ENCODE measurements at places on chromosomes 11 and 22.

GRCh38 chr11:112315057-112315720 is 54.5 kb upstream of the PLET1 start:
- no peak for DNase-seq

DNA sequence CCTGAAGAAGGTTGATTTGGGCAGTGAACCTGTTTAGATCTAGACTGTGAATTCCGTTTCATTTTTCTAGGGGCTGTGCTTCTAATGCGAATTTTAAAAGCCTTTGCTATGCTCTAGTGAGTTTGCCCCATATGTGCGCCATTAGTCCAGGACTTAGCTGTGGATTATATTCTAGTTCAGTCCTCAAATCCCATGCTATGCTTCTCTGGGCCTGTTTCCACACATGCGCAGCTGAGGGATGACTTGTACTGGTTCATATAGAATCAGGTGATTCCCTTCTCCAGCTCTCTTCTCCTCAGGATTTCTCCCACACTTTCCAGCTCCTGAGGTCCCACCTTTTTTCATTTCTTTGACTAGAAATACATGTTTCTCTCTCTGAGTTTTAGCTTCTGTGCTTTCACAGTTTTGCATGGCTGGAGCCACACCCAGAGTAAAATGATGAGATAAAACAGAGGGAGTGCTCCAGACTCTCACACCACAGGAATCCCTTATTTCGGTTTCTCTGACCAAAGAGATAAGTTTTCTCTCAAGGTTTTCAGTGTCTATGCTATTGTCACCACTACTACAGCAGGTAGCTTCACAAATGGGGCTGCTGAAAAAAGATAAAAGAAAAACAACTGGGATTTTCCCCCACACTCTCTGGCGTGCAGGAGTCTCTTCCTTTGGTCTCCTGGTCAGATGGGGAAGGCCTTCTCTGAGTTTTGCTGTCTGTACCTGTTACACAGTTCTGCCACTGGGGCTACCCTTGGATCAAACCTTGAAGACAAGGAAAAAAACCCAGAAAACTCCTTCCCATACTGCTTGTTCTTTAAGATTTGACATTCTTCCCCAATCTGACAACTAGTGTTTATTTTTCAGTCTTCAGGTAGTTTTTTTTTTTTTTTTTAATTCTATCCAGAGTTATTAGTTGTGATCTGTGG is 96.2 kb upstream of the TEAD1 start:
- no peak for DNase-seq

- DNase-seq, result no peak
Measured at GRCh38 chr11:33388793-33389525, 131.8 kb downstream of the HIPK3 start.

DNA sequence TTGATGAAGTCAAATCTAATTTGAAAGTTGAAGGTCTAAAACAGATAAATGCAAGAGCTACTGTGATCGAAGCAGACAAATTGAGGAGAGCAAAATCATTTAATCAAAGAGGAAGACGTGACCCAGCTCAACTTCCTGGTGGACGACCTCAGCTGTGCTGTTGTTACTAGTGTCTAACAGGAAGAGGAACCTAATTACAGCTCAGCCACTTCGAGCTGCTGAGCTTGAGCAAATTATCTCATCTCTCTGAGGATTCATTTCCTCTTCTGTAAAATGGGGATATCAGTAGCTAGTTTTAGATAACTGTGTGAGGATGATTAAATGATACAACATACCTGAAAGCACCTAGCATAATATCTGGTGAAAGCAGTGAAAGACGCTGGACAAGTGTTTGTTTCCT is 48.6 kb upstream of the OLFML1 start:
- no peak for DNase-seq

- DNase-seq, result no peak
Measured at GRCh38 chr11:129434641-129435498, 59.2 kb downstream of the BARX2 start.

- no peak for DNase-seq
Measured at GRCh38 chr11:122107566-122107965, 8.4 kb downstream of the BLID start.

- DNase-seq, result no peak
Measured at GRCh38 chr22:25102722-25103121, 96.9 kb upstream of the CRYBB3 start.

DNA sequence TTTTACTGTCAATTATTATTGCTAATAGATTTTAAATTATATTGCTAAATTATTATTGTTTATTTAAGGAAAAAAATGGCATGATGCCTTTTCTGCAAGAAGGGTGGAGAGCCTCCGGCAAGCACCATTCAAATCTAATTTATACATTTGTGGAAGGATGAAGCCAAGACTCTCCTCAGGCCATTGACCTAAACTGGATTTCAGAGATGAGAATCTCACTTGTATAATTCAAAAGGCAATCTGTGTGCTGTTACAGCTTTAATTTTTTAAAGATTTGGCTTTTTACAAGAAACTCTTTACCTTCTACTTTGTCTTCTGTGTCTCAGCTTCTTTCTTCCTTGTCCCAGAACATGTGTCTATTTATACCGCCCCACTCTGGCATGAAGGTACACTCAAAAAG is 722.5 kb downstream of the ETS1 start:
- DNase-seq, result no peak

DNA sequence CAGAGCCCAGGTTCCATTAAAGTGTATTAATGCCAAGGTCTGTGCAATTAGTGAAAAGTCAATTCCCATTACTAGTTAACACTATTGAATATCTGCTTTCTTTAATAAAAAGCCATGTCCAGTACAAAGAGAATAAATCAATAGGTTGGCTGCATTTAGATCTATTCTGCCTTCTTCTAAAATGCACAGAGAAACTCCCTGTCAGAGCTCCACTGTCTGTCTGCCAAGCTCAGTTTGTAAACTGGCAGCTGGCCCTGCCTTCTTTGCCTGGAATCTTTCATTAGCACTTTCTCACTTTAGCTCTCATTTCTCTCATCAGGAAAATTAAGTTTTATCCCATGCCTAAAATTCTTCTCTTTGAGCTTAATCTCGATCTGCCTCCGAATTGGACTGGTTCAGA is 35.6 kb downstream of the ARL14EP start:
- no peak for DNase-seq

GRCh38 chr11:15663777-15664218 is 549.1 kb downstream of the INSC start:
- DNase-seq, result peak; percentile 54

DNA sequence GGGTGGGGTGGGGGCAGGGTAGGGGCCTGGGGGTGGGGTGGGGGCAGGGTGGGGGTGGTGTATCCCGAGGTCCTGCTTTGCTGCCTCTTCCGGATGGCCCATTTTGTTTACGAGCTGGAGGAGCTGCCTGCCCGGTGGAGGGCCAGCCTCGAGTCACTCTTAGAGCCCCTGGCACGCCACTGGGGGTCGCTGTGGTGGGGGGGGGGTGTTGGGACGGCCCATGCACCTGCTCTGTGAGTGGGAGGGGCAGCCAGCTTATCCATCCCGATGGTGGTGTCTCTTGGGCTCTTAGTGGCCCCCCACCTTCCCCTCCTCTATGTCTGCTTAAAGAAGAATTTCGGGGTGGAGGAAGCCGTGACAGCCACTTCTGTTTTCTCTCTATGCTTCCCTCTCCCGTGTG is 24.6 kb downstream of the MRGPRD start:
- peak; percentile 57 for DNase-seq

DNA sequence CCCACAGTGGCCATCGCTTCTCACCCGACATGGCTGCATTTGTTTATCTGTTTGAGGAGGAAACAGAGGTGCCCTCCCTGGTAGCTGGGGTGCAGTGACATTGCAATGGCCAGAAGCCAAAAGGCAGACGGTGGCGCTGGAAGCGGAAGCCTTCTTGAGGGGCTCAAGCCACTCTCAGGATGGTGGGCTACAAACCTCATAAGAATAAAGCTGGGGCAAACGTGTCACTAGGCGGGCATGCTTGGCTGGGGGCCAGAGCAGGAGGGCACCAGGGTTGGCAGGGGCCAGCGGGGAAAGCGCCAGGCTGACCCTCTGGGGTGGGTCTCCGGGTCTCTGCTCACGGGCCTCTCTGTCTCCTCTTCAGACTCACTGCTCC is 12.6 kb downstream of the TNNT3 start:
- no peak for DNase-seq

DNA sequence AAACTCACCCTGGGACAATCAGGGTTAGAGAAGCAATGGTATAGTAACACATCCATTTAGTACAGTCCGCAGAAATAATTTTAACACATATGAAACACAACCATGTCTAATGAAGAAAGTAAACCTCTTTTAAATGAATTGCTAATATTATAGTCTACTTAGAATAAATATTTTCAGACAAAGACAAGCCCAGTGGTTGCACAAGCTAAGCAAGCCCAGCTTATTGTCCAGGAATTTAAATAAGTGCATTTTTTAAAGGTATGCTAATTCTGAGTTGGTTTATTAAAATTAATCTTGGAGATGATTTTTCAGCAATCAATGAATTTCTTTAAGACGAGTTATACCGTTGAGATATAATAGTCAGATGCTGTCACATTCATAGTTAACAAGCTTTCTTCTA is 118.8 kb upstream of the BLID start:
- DNase-seq, result no peak

DNA sequence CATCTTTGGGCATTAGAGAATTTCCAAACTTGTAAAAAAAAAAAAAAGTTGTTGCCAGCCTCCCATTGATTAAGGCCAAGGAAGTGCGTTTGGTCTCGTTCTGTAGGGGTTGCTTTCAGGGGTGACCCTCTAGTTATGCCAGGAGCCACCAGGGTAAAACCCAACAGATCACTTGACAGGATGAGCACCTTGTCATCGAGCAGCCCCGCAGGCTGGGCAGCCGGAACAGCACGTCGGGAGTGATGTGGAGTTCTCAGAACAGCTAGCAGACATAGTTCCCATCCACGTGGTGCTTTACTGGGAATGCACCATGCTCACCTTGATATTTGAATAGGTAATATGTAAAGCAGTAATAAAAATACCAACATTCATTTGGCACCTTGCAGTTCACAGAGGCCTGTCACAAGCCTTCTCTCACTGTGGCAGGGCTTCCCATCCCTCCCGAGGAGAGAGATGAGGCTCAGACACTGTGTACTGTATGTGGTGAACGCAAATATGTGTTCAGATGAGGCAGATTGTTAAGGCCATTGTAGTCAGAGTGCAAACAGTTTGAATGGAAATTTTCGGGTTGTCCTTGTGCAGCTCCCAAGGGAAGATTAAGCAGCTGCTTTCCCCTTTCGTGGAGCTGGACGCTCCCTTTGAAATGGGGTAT is 70.9 kb upstream of the SORL1-AS1 start:
- no peak for DNase-seq

GRCh38 chr11:74097686-74098237 is 73.0 kb downstream of the C2CD3 start:
- DNase-seq, result no peak

DNA sequence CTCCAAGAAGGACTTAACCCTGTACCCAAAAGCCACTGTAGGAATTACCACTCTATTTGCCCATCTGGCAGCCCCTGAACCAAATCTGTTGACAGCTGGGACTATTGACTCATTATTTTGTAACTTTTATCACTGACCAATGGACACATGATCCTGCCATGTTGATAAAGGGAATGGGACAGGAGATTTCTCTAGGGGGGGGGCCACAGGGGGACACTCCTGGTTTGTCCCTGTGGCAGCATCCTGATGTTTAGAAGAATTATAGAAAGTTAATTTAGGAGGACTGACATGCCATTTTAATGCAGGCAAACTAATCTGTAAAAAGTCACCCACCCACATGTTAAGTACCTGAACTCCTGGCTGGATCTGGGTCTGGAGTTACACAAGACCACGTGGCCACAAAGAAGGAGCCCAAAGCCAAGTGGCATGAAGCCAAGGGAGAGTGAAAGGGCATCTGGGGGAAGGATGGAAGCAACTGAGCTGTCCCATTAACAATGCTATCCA is 558.1 kb downstream of the ETS1 start:
- DNase-seq, result no peak

- no peak for DNase-seq
Measured at GRCh38 chr11:47982616-47983015, 2.3 kb downstream of the PTPRJ start.

- no peak for DNase-seq
Measured at GRCh38 chr11:30992513-30992849, 377.1 kb downstream of the DCDC1 start.

DNA sequence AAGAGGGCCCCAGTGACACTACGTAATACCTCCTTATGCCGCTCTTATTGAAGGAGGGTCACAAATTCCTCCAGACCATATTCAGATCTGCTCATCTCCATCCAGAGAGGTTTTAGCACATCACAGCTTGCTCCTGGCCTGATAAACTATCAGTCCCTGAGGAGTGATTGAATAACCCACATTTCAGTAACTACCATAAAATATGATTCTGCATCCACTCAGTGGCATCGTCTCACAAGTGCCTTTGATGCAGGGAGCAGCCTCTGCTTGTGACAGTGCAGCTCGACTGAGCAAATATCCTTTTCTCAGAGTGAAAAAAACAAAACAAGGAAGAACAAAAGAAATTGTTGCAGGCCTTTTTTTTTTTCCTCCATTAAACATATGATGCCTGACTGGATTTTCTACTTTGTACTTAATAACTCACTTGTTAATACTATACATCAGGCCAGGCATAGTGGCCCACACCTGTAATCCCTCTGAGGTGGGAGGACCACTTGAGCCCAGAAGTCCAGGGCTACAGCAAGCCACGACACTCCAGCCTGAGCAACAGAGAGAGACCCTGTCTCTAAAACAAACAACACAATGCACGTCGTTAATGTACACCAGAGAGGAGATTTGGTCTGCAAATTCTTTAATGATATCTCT is 64.5 kb downstream of the DDX10 start:
- DNase-seq, result no peak

DNA sequence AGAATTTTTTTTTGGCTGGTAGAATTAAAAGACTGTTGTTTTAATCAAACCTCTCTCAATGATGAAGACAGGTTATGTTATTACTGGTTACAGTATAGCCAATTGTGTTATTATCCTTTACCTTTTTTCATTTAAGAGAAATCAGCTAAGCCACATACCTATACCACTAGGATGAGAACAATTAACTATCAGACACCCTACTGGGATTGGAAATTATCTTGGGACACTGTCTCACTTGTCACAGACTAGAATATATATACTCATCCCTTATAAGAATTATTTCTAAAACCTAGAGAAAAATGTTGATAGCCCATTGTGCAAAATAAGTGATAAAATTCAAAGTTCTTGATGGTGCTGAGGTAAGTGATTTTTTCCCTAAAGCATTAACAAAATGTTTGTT is at the start of gene OR5AS1:
Gene OR5AS1, plus strand, starts transcription at position 301 of the 400 bp plus-strand sequence. CDS start 2,765 bp downstream, outside the sequence.
- no peak for DNase-seq

DNA sequence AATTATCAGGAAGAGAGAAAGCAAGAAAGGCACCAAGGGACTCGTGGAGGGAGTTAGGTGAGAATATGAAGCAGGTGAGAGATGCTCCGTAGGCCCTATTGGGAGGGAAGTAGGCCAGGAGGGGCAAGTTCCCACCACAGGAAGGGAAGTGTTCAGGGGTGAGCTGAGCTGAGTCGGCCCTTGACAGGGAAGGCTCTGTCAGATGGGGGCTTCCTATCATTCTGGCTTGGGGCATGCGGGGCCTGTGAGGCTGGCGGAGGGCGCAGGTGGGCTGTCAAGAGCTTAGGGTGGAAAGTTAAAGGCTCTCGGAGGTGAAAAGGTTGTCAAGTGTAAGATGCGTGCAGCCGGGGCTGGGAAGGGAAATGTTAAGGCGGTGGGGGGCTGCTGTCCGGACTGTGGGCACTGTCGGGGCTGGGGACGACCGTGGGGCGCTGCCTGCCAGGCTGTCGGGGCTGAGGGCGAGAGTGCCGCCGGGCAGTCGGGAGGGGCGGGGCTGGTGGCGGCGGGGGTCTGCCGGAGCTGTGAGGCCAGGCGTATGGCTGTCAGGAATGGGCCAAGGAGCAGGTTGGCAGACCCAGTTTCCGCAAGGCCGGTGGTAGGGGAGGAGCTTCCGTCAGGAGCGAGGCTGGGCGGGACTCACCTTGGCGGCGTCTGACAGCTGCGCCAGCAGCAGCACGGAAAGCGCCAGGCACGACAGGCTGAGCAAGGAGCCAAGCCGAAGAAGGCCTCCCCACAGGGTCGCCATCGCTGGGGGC is 496 bp downstream of the TMEM9B start:
- peak; percentile 78 for DNase-seq

Data from nephron progenitor cell (in vitro differentiated cells).